NCI-H2171 (cell line): ENCODE measurements at places on chromosomes 12 and 14.
A peak's percentile ranks its signal among the peaks of the same experiment; 100 is the strongest.

GRCh38 chr14:69992564-69992963, 113.3 kb downstream of the SMOC1 start:
- DNase-seq, result no peak

DNA sequence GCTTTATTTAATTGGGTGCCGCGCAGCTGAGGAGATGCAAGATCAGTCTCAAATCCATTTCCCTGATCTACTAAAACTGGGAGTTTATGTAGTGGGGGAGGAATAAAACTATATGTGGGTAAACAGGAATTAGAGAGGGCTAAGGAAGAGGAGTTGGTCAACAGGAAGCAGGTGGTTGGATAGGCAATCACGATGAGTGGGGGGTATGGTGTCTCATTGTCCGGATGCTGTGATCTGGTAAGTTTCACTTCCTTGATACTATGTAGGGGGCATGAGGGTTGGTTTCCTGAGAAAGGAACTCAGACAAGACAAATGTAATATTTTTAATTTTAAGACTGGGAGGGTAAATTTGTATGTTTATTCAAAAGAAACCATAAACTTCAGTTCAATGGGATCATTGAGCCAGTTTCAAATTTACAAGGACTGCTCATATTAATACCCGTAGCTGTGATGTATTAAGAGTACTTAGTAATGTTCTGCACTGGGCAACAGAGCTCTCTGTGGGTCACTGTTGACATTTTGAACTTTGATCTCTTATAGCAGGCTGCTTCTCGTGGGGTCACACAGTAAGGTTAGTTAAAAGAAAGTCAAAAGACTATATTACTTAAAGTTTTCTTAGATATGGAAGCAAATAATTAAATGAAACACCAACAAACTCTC, 786.2 kb upstream of the FBXO33 start:
- no peak for DNase-seq

DNA sequence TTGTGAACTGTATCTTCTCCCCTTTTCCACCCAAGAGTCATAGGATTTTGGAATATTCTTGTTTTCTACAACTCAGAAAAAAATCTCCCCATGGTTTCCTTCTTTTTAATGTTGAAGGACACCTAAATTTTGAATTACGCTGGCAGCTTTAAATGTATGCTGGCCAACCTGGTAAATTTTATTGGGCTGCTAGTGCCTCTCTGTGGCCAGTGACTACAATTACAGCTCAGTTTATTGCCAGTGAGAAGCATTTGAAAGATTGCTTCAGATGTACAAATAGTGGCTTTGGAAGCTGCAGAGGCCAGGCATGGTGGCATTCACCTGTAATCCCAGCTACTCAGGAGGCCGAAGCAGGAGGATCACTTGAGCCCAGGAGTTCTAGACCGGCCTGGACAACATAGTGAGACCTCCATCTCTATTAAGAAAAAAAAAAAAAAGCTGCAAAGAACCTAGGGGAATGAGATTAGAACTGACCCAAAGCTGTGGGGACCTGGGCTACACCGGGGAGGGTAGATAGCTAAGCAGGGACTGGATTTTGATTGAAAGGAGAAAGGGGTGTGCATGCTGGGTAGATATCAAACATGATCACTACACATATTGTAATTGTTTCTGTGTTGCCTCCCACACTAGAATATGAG, 7.6 kb upstream of the RAB21 start:
- DNase-seq, result no peak

- DNase-seq, result no peak
Observed at GRCh38 chr14:69670093-69670492, 58.7 kb downstream of the SUSD6 start.

GRCh38 chr12:64876388-64877071, 52.1 kb downstream of the TBC1D30 start:
- DNase-seq, result no peak

- DNase-seq, result no peak
Observed at GRCh38 chr12:24415934-24416333, 466.5 kb upstream of the SOX5 start.

GRCh38 chr14:39383026-39383660, 49.1 kb downstream of the FBXO33 start:
- no peak for DNase-seq

DNA sequence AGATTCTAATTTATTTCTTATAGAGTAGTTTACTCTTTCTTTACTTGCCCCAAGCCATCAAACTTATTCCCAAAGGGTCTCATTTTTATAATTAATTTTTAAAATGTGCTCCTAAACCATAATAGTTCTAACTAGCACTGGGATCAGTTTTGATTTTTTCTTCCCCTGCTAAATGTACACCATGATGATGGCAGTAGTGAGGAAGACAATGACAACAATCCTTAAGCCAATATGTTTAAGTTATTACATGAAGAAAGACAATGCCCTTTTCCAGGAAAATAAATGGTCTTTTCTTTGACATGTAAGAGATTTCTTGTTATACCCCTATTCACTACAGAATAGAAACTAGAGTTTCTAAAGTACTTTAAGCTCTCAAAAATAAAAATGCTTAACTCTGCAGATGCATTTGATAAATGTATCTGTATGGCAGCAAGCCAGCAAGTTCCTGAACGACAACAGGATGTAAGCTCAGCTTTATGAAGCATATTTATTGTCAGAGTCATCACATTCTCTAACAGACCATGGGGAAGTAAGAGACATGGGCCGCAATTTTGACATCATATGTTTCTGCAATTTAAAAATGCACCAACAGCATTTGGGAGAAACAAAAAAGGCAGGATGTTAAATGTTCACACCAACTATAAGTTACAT, 36.0 kb upstream of the SNX6 start:
- no peak for DNase-seq

DNA sequence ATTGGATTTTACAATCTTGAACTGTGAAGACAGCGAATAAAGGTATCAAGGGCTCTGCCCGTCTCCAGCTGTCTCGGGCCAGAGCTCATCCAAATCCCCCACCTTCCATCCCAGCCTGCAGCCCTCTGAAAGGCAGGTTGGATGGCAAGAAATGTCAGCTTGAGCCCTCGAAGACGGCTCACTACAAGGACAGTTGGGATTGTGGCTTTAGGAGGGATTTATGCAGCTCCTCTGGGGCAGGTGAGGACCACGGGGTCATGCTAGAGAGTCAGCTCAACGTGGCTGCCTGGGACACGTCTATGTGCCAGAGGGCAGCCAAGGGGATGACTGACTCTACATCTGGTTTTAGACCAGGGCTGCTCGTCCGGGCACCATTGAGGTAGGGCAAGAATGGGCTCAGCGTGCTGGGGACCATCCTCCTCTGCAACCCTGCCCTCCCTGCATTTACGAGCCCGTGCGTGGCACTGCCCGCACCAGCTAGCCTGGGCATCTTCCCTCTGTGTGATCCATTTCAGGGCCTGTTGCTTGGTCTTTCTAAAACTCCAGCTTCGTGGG, 16.2 kb downstream of the MVK start:
- no peak for DNase-seq

DNA sequence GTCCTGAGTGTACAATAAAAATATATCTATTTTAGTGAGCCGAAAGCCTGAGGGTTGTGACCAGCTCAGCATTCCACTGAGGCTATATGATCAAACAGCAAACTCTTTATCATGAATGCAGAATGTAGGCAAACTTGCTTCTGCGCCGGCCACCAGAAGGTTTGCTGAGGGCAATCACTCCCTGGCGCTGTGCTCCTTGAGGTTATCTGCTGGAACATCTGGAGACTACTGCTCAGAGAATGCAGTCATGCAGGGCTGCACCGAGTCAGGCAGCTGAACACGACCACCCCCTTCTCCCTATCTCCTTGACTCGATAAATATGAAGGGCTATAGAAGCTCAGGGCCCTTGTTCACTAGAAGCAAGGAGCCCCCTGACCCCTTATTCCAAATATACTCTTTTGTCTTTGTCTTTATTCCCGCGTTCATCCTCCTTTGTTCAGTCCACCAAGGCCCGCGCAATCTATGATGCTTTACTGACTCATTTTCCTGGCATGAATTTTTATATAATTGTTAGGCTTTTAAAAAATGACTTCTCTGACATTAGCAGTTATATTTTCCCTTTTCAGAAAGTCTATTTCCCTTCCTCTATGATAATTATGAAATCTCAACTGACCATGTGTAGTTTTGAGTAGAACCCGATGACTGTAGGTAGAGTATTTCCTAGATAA, 1089.3 kb downstream of the SLC16A7 start:
- DNase-seq, result no peak

GRCh38 chr12:1217191-1217949, 226.3 kb downstream of the ERC1 start:
- DNase-seq, result no peak

DNA sequence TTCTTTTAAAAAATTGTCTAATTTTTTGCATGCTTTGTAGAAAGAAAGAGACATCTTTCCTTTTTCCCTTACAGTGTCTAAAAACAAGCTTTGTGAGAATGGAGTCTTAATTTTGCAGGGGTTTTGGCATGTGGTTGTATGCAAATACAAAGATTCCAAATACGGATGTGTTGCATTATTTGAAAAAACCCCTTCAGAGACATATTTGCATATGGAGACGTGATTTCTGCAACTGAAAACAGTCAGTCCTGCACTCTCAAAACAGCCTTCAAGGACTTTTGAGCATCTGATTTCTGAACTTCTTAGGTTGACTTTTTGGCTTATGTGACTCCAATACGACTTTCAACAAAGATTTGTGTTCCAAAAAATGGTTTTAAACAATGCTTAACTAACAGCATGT, 7.8 kb downstream of the IRAK3 start:
- DNase-seq, result no peak

DNA sequence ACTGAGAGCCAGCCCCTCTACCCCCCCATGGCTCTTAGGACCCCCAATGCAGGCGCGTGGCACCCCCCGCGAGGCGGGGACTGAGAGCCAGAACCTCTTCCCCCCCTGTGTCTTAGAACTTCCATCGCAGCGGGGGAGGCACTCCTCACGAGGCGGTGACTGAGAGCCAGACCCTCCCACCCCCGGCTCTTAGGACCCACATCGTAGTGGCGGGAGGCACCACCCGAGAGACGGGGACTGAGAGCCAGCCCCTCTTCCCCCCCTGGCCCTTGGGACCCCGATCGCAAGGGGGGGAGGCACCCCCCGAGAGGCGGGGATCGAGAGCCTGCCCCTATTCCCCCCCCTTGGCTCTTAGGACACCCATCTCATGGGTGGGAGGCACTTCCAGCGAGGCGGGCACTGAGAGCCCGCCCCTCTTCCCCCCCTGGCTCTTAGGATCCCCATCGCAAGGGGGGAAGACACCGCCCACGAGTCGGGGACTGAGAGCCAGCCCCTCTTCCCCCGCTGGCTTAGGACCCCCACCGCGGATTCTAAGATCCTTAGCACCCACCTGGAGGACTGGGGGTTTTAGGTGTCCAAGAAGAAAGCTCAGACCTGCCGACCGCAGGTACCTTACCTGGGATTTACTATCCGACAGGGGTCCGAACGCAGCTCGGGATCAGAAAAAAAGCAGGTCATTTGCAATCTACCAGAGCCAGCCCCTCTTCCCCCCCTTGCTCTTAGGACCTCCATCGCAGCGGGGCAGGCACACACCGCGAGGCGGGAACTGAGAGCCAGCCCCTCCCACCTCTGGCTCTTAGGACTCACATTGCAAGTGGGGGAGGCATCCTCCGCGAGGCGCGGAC, 44.9 kb downstream of the DDX11 start:
- peak; percentile 88 for DNase-seq

DNA sequence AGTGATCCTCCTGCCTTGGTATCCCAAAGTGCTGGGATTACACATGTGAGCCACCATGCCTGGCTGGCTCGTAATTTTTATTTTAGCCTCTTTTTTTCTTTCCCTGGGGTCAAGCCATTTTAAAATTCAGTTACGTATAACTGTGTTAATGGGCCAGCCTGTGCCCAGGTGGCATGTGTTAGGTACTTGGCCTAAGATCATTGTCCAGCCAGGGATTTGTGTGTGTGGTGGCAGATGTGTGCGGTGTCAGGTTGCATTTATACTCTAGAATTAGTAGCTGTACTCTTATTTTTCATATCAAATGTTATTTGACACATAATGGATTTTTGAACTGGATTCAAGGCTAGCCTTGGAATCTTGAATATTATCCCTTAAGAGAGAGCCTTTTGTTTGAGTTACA, 69.3 kb downstream of the FBXO34 start:
- no peak for DNase-seq

- peak; percentile 74 for DNase-seq
Observed at GRCh38 chr14:75709207-75709812, 48.3 kb downstream of the TTLL5 start.

DNA sequence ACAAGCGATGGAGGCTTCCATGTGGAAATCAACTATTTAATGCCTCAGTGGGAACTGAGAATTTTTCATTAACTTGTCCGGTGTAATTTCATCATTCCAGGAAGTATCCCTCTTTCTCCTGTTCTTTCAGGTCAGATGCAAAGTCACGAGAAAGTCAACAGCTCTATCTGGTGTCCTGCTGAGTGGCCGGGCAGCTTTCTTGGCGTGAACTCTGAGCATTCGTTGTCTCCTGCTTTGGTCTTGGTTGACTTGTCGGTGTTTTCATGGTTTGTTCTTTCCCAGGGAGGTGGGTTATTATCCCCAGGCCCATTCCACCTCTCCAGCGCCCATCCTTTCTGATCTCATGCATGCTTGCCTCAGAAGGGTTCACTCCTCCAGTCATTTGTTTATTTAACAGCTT, 149.1 kb downstream of the GLT1D1 start:
- no peak for DNase-seq

DNA sequence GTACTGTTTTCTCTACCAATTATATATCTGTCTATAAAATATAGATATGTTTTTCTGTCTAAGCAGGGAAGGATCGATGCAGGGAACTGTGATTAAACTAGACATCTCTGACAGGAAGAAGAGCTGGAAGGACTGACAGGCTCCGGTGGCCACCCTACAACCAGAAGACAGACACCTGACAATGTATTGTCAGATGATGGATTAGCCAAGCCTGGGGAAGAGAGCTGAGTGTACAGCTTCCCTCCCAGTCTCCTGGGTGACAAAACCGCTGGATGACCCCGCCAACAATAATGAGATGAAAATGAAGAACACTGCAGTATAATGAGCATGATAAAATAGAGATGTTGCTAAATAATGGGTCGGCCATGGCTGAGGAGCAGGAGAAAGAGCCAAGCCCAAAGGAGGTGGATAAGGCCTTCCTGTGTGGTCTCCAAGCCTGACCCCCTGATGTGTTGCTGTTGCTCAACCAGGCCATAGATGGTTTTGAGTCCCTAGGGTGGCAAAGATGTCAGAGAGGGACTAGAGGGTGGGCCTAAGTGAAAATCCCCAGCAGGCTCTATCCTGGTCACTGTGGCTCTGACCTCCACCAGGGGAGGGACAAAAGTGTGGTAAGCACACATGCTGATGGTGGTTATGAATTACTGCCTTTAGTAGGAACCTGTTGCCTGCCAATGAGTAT, 28.2 kb downstream of the DHRS2 start:
- no peak for DNase-seq
